Suppressor macrophage treated with lipopolysaccharide for 4 hours (primary cell): ENCODE measurements at places on chromosomes 13 and 19.
A peak's percentile ranks its signal among the peaks of the same experiment; 100 is the strongest.

- DNase-seq = no peak
Measured at GRCh38 chr19:6717036-6717435, 3.4 kb downstream of the C3 start.

- no peak for DNase-seq
Measured at GRCh38 chr13:33665626-33666175, 152.2 kb upstream of the RFC3 start.

DNA sequence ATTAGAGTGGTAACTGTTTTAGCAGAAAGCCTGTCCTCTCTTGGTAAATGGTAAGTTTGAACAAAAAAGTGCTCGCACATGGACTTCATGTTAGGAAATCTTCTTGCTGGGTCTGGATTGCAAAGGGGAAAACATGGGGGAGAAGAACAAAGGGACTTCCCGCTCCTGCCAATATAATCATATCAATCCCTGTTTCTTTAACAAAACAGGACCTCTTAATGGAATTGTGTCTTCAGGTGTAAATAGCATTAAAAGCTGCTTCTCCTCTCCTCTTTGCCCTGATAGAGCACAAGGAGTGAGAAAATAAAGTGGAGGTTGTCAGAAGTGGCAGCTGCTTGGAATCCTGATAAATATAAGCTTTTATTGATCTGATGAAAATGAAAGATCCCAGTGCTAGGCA is 20.4 kb upstream of the ZNF536 start:
- DNase-seq = no peak

- peak; percentile 83 for DNase-seq
Measured at GRCh38 chr19:49387936-49388372, at the start of gene KASH5. TSS of gene KASH5 (plus strand) at chr19:49388249. CDS start at chr19:49390884, 2,635 bp downstream.

GRCh38 chr19:5149508-5149907 is 180.6 kb downstream of the KDM4B start:
- DNase-seq = no peak

- DNase-seq = peak; percentile 86
Measured at GRCh38 chr19:7751157-7751783, 3.9 kb upstream of the CD209 start.

DNA sequence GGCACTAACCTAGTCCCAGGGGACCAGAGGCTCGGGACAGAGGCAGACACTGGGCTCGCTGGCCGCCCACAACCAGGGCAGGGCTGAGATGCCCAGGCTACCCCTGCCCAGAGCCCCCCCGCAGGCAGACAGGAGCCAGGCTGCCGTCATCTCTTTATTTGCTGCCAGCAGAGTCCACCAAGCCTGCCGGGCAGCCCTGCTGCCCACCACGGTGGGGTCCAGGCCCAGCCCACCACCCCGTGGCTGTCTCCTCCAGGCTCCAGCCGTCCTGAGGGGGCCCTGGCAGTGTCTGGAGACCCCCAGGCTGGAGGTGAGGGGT is 5.0 kb downstream of the TEKTIP1 start:
- no peak for DNase-seq

GRCh38 chr13:29067306-29067945 is 247.3 kb downstream of the MTUS2 start:
- DNase-seq = no peak

GRCh38 chr19:2113439-2114211 is 16.9 kb downstream of the IZUMO4 start:
- no peak for DNase-seq

DNA sequence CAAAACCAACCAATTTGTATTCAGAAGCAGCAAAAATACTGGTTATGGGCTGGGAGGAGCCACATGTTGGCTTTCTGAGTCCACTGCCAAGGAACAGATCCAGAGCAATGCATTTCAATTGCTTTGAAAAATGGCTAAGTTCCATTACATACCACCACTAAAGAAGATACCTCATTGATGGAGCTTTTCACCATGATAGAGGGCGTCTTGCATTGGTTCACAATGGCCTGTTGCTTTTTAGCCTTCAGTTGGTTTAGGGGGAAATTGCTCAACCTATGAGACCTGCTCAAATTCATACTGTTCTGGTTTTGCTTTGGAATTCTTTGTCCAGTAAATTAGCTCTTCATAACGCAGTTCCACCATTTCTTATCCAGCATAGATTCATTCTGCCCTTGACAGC is 21.2 kb upstream of the CPB2 start:
- DNase-seq = no peak

DNA sequence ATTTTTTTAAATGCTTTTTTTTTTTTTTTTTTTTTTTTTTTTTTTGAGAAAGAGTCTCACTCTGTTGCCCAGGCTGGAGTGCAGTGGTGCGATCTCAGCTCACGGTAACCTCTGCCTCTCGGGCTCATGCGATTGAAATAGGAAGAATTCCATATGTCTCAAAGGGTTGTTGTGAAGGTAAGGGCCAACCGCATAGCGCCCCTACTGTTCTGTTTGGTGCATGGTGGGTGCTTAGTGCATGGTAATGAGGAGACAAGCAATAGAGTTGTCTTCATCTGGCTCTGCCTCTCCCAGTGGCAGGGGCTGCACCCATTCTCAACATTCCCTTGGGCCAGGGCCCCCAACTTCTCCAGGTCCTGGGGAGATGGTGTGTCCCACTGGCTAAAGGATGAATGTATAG is 68.7 kb downstream of the RASL11A start:
- DNase-seq = peak; percentile 44

DNA sequence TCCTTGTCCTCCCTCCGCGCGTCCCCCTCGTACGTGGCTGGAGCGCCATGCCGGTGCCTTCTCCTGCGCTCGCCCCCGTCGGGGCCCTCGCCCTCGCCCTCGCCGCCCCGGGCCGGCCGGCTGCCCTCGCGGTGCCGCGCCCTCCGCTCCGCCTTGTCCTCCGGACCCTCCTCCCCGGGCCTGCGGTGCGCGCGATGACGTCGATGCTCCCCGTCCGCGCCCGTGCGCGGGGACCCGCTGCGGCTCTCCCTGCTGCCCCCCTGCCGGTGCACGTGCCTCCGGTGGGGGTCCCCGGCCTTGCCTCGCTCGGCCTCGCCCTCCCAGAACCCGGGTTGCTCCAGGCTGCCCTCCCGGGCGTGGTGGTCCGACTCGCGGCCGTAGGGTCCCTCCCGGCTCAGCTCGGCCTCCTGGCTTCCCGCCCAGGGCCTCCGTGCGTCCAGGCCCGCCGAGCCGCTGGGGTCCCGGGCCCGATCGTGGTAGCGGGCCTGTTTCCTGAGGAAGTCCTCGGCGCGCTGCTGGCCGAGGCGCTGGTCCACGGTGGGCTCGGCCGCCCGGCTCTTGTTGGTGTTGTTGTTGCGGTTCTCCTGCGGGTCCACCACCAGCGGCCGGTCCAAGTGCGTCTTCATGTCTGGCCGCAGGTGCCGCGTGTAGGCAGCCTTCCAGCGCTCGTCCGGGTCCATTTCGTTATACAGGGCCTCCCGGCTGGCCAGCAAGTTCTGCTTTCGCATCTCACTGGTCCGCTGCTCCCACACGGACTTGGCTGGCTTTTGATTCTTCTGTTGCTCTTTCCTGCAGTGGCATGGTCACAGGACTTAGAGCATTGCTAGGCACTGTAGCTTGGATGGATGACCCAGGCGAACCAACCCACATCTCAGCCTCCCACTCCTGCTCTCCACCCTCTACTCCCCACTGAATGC is 148.6 kb downstream of the IER2 start:
- no peak for DNase-seq

GRCh38 chr19:39045506-39045905 is 13.2 kb upstream of the FBXO27 start:
- DNase-seq = no peak

DNA sequence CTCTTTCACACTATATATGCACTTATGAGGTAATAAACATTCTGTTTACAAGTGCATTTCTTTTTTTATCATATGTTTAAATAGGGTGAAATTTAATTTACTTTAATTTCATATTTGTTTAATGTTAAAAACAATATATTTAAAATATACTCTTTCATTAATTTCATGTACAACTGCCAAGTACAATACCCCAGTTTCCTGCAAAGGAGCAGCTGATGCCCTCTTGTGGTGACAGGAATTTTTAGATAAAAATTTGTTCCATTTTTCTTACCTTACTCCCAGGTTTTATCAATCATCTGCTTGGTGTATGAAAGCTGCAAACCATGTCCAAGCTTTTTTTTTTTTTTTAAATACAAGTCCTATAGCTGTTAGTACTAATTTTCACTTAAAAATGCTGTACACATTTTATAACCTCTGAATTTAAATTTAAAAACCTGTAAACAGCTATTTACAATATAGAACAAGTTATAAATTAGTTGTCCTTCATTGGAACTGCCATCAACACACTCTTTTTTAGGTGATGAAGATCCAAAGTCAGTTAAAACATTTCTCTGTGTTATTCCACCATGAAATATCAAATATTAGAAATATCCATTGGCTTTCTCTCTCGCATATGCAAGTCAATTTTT is 4.9 kb downstream of the PCDH20 start:
- DNase-seq = no peak

DNA sequence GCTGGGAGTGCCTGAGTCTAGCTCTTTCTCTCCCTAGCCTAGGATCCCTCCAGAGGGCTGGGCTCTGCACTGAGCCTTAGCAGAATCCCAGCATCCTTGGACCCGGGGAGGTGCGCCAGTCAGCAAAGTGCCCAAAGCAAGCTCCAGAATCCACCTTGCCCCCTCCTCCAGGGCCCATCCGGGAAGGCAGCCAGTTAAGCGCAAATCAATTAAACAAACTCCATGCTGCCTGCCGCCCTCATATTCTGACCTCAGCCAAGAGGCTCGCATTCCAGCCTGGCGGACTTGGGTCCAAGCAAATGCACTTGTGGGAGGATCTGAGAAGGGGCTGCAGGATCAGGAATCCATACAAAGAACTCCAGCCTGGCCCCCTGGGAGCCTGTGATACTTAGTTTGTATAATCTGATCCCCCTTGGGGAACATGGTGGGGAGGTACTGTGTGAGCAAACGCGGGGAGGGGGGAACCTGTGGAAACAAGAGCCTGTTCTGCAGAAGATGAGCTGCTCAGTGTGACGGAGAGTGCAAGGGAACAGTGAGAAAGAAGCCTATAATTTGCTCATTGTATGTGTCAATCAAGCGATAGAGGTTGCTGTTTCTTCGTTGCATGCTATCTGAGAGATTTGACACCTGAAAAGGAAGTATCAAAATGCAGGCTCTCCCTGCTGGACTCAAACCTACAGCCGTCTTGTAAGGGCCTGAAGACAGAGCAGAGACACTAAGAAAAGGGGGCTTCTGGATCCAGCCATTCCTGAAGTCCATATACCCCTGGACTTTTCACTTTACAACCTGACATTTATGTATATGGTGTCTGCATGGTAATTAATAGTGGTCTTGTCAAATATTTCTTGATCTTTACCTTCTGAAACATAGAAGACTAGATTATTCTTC is 29.4 kb downstream of the ZNRF4 start:
- no peak for DNase-seq

GRCh38 chr19:43425567-43426392 is 11.1 kb downstream of the TEX101 start:
- peak; percentile 11 for DNase-seq

- DNase-seq = no peak
Measured at GRCh38 chr13:93955904-93956303, 523.6 kb downstream of the DCT start.

DNA sequence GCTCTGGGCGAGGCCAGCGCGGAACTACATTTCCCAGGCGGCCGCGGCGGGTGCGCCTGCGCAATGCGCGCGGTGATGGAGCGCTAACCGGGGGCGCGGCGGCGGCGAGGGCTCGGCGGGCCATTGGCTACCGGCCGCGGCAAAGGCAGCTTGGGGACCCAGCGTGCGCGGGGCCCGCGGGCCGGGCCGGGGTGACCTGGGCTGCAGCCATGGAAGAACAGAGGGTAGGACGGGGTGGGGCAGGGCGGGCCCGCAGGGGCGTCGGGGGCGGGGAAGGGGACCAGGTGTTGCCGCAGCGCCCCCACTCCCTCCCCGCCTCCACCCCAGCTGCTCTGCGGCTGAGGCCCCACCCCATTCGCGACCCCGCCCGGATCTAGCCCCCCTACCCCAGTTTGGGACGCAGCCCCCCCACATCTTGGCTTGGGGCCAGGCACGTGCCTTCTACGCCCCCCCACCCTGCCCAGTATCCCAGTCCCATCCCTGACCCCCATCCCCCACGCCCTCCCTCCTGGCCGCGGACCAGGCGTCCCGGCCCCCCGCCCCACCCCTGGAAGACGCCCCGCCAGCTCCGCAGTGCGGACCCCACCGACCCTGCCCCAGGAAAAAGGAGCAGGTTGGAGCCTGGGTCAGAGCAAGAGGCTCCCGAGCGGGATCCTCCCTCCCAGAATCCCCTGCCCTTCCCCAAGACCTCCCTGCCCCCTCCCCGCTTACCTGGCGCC is at the start of gene FSD1:
FSD1 (plus strand) TSS at position 61 of the 719 bp plus-strand sequence; CDS start at position 210, 149 bp downstream.
- peak; percentile 43 for DNase-seq

DNA sequence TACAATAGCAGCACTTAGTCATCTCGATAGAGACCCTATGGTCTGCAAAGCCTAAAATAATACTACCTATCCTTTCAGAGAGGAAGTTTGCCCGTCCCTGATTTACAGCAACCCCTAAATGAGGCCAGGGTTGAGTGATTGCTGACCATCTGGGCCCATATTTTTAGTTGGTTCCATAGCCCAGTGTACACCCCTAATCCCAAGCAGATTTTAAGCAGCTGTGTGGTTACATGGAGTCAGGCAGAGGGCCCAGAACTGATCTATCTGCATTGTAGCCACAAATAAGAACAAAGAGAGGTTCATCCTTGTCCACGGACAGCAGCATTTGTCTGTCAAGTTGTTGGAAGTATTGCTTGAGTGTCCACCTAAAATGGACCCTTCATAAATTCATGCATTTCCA is 148.2 kb downstream of the DCT start:
- DNase-seq = no peak

- peak; percentile 90 for DNase-seq
Measured at GRCh38 chr19:12035220-12036172, at the start of gene ZNF433. TSS of gene ZNF433 (minus strand) at chr19:12035679. CDS start at chr19:12035539, 140 bp downstream.

- DNase-seq = no peak
Measured at GRCh38 chr13:74530011-74530410, 395.8 kb upstream of the KLF12 start.

DNA sequence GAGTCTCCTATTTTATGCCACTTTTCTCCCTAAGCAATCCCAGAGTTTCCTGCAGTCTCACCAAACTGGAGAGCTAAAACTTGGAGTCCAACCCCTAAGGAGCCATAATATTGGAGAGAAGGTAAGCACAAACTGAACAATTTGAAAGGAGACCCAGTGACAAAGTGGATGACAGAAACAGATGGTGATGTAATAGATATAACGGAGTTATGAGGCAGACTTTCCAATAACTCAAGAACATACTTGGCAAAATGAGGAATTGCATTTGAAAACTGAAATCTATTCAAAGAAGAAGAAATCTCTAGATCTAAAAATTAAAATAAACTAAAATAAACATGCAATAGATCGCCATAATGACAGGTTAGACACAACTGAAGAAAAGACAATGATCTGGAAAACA is 200.9 kb upstream of the MIR17HG start:
- peak; percentile 48 for DNase-seq

GRCh38 chr19:45336696-45337251 is 3.8 kb upstream of the KLC3 start:
- no peak for DNase-seq

DNA sequence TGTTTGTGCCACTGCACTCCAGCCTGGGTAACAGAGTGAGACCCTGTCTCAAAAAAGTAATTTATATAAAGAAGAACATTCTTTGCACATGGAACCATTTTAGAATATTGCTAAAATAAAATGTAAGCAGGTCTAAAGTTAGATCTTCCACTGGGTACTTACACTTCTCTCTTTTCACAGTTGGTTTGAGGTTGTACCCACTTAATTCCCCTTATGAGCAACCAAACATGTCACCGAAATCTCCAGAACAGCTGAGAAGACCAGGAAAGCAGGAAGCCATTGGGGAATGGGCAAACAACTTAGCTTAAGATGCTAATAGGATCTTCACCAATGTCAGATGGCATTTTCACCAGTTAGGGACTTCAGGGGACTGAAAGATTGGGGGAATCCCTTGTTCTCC is 18.8 kb downstream of the NLRP4 start:
- DNase-seq = no peak
